Ascending aorta (tissue), 2 donors: ENCODE measurements at places on chromosomes 4 and X.

GRCh38 chrX:56728321-56728720, 722 bp upstream of the NBDY start:
- DNase-seq = no peak

DNA sequence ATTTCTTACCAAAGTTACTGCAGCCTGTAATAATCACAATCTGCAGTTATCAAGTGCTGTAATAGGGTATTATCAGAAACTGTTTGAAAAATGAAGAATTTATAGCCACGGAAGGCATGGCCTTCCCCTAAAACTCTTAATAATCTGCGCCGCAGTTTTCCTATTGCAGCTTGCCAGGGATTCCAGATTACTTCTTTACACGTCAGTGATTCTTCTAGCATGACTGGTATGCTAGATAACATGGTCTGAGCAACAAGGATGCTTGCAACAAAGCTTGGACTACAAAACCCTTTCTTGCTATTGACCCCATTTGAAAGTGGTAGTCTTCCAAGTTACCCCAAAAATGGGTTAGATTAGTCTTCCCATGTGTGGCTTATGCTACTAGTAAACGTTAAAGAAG, 47.2 kb upstream of the GK2 start:
- DNase-seq = no peak

- DNase-seq = peak; percentile 44
Measured at GRCh38 chr4:915041-915474, 17.1 kb downstream of the GAK start.

DNA sequence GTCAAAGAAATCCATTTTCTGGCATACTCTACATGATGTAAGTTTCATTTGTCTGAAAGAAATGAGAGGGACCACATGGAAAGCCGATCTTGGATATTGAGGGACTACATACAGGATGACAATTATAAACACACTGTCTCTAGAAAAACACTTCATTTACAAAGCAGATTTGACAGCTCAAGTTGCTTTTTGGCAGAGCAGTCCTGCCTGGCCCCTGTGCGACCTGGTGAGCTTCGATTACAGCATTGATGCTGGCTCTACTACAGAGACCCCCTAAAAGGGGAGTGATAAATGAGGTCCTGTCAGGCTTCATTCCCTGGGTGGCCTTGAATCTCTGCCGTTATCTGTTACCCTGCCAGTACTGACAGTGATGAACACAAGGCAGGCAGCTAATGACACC, 215.2 kb upstream of the NOCT start:
- DNase-seq = no peak

GRCh38 chrX:9729171-9729885, 36.3 kb downstream of the GPR143 start:
- no peak for DNase-seq
